CD4-positive, alpha-beta T cell treated with Interleukin-10 for 1 hour (primary cell): ENCODE measurements at places on chromosomes 6 and 20.

DNA sequence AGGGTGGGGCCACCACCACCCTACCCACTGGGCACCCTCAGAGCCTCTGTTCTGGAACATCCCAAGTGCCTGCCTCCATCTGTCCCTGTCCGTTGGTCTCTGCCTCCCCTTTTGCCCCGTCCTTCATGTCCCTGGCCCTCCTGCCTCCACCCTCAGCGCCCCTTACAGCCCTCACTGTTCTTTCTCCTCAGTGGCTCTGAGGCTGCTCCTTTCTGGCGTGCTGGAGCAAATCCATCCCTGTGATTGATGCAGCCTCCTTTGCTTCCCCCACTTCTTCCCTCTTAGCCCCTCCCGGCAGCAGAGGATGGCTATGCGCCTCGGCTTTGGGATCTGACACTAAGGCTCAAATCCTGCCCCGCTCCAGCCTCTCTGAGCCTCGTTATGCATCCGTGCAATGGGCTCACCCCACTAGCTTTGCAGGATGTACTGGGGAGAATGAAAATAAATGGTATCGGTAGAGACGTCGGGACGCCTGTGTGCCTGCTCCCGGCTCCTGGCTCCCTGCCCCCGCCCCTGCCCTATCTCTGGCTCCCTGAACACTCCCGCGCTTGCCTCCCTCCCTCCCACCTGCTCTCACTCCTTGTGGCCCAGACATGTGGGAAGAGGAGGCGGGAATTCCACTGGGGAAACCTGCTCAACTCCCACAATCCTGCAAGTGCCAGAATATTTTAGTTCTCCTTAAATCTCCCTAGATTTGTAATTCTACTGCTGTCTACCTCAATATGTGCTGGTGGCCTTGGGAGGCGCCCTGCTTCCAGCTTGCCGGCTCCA, 13.1 kb downstream of the VSTM2L start:
- DNase-seq, result no peak

- no peak for DNase-seq
These were observed 137.9 kb downstream of the DTNBP1 start for GRCh38 chr6:15524861-15525401.

DNA sequence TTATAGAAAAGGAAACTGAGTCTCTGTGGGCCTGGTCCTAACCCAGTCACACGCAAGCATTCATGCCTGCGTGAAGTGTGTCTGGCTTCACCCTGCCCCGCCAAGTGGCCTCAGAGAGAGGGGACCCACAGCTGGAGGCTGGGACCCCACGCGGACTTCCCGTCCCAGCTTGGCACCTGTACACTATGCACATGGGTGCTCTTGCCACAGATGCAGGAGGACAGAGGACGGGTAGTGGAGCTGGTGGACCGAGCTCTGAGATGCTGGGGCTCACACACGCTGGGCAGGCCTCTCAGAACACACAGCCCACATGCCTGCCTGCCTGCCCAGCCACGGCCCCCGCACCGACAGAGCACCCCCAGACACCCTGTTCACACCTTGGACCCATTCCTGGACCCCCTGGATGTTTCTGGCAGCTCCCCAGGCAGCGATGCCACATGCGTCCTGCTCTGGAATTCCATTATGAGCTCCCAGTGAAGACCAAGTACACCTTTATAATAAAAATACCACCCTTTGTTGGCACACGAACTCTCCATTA, 24.9 kb upstream of the SMOC2 start:
- no peak for DNase-seq

DNA sequence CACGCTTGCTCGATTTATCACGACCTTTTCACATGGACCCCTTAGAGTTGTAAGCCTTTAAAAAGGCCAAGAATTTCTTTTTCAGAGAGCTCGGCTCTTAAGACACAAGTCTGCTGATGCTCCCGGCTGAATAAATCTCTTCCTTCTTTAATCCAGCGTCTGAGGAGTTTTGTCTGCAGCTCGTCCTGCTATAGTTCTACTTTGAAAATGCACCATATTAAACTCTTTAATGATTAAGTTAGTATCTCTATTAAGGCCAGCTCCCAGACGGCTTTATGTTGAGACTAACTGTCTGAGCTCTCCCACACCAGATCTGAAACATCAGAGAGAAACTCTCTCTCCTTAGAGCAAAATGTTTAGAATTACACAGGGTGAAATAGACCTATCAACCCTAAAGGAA, 18.0 kb upstream of the GSTA3 start:
- DNase-seq, result no peak

- no peak for DNase-seq
These were observed 3.0 kb upstream of the TGM2 start for GRCh38 chr20:38167851-38168760.

DNA sequence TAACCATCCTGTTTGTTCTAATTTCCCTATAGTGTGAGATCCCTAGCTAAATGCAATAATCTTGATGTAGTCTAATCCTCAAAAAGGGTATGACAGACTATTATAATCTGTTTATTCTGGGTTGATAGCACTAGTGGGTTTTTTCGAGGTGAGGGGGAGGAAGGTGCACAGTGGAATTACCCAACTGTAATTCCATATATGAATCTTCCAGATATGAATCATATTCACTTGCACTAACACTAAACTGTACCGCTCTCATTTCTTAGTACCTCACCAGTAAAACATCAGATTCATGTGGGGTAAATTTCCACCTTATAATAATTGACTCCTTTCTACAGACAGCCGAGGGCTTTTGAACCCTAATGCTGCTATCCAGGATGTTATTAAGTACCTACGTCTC, 16.5 kb downstream of the NCOA7 start:
- no peak for DNase-seq

DNA sequence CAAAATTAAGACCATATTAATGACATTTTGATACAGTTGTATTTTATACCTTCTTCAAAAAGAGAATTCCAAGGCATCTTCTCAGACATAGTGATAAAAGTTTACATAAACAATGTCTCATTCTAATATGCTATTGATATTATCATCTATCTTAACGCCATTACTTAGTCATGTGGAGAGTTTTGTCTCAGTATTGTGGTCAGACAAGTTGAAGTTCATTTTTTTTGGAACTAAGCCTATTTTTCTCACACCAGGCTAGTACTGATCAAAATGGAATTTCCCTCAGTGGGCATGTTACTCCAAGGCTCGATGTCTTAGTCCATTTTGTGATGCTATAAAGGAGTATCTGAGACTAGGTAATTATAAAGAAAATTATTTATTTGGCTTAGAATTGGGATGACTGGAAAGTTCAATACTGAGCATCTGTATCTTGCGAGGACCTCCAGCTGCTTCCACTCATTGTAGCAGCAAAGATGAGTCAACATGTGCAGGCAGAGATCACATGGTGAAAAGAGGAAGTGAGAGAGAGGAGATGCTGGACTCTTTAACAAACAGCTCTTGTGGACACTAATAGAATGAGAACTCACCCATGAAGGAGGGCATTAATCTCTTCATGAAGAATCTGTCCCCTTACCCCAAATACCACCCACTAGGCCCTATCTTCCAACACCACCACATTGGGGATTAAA, 825.5 kb upstream of the MANEA start:
- no peak for DNase-seq
